Mesendoderm (in vitro differentiated cells): ENCODE measurements at places on chromosomes 13 and 19.

GRCh38 chr19:1767464-1767933, 14.2 kb downstream of the ONECUT3 start:
- no peak for DNase-seq

DNA sequence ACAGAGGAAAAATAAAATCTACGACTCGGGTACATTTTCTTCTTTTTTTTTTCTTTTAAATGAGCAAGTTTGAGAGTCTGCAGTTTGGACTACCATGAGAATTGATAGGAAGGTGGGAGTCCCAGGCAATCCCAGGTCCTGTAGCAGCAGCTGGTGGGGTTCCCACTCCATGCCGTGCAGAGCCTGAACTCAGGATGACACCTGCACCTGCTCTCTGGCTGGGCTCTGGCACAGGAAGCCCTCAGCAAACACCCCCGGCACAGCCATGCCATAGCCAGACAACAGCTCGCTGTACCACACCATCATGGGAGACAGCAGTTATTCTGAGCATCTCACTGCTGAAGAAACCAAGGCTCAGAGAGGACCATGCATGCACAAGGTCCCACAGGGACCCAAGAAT, 6.2 kb upstream of the GP6 start:
- no peak for DNase-seq

GRCh38 chr13:79776531-79777295, 295.8 kb downstream of the NDFIP2 start:
- DNase-seq: no peak

DNA sequence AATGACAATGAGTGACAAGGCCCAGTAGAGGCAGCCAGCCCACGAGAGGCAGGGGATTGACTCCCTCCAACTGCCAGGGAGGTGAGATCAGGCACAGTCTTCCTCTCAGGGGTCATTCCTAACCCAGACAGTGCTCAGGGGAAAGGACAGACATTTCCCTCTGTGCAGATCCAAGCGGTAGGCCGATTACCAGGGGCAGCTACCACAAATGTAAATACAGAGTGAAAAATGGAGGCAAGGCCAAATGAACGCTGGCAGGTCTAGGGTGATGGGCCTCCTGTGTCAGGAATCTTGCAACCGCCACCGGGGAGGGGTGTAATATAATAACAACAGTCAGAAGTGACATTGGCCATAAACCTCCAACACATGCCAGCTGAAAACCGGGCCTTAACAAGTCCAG, 881.4 kb downstream of the UQCRFS1 start:
- no peak for DNase-seq

DNA sequence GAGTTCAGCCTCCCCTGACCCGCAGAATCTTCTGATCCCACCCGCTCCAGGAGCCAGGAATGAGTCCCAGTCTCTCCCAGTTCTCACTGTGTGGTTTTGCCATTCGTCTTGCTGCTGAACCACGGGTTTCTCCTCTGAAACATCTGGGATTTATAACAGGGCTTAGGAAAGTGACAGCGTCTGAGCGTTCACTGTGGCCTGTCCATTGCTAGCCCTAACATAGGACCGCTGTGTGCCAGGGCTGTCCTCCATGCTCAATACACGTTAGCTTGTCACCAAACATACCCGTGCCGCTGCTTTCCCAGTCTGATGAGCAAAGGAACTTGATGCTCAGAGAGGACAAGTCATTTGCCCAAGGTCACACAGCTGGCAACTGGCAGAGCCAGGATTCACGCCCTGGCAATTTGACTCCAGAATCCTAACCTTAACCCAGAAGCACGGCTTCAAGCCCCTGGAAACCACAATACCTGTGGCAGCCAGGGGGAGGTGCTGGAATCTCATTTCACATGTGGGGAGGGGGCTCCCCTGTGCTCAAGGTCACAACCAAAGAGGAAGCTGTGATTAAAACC, 1.1 kb upstream of the APOE start:
- DNase-seq: peak; percentile 61
